ENCODE measurements at places on chromosomes 2 and 18.
A peak's percentile ranks its signal among the peaks of the same experiment; 100 is the strongest.

GRCh38 chr2:240789051-240789453 is 31.0 kb downstream of the KIF1A start:
- no peak for DNase-seq

- DNase-seq: no peak
Observed at GRCh38 chr18:64083916-64084315, 65.0 kb downstream of the LINC00305 start.

DNA sequence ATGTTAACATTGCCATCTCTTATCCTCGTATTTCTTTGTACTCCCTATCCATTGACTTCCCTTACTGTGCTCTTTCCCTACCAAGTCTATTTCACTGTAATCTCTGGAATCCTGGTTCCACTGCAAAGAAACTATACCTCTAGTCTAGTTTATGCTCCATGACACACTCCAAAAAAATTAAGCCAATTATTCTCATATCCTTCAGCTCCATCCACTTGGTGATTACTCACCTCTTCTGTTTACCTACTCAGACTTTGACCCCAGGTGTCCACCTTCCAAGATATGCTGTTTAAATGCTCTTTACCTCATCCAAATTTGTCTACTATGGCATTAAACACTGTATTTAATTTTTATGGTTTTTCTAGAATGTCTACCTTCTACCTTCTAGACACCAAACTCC is 137.9 kb downstream of the ATAD2B start:
- no peak for DNase-seq

- DNase-seq: peak; percentile 50
Observed at GRCh38 chr2:59770651-59771050, 782.8 kb downstream of the BCL11A start.
